ENCODE measurements at places on chromosomes 5 and 9.

DNA sequence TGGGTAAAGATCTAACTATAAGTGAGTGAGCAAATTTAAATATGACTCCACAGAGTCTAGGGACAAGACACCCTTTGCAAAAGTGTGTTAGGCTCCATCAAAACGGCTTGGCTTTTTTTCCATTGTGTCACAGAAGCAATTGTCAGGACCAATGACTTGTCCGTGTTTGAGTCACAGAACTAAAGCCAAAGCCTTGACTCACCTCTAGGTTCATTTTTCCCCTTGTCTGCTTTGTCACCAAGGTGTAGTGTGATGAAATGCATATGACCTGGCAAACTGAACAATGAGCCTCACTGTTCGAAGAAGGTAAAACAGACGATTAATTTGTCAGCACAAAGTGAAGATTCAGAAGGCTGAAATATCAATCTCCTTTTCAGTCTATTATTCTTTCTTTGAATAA is 331.0 kb downstream of the GLIS3 start:
- no peak for DNase-seq

GRCh38 chr9:76032038-76032796 is 141.7 kb downstream of the PCSK5 start:
- DNase-seq: no peak

GRCh38 chr9:124340219-124341069 is 74.8 kb downstream of the PSMB7 start:
- no peak for DNase-seq

DNA sequence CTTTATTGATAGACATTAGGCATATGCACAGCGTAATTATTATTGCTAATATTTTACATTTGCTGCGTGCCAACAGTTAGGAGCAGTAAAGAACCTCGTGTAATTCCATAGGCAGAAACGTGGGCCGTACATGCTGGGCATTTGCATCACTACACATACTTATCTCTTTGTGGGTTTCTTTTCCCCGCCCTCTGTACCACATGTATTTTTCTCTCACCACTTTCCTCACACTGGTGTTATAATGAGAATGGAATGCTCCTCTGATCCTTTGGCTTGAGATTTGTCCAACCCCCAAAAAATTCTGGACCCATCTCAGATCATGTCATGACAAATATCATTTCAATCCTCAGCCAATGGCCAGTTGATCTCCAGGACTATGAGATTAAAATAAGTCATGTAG is 1952.6 kb upstream of the WWC1 start:
- no peak for DNase-seq

GRCh38 chr5:169223595-169223953 is 77.4 kb downstream of the SLIT3 start:
- no peak for DNase-seq

Data from MV-4-11 (cell line).